Activated naive CD4-positive, alpha-beta T cell treated with anti-CD3 and anti-CD28 coated beads for 36 hours (primary cell): ENCODE measurements at places on chromosomes 11 and 22.

- DNase-seq = no peak
Measured at GRCh38 chr11:107157809-107158187, 139.5 kb upstream of the GUCY1A2 start.

GRCh38 chr11:66470015-66470414 is 3.3 kb downstream of the PELI3 start:
- DNase-seq = no peak

GRCh38 chr11:85628771-85629341 is 463 bp downstream of the TMEM126B start:
- peak; percentile 50 for DNase-seq

- no peak for DNase-seq
Measured at GRCh38 chr11:122156940-122157382, 40.9 kb upstream of the BLID start.

DNA sequence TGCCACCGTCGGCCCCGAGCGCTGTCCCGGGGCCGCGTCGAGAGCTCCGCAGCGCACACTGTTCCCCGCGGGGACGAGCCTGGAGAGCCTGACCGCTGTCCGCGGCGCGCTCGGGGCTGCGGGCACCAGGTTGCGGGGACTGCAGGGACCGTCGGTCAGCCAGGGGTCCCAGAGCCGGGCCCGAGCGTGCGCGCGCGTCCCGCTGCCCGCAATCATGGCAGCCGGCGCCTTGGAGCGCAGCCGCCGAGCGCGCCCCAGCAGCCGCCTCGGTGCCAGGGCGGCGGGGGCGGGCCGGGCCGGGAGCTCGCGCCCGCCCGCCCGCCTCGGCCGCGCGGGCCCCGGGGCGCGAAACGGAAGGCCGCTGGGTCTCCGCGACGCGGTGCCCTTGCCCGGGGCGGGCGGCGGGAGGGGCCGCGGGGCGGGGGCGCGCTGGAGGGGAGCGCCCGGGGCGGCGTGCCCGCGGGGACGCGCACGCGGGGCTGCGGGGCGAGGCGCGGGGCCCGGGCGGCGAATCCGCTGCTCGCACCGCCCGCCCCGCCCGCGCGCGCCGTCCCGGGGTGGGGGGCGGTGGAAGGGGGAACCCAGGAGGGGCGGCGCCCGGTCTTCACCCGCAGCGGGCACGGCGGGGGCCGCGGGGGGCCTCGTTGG is 79.4 kb upstream of the PPARA start:
- DNase-seq = peak; percentile 51

DNA sequence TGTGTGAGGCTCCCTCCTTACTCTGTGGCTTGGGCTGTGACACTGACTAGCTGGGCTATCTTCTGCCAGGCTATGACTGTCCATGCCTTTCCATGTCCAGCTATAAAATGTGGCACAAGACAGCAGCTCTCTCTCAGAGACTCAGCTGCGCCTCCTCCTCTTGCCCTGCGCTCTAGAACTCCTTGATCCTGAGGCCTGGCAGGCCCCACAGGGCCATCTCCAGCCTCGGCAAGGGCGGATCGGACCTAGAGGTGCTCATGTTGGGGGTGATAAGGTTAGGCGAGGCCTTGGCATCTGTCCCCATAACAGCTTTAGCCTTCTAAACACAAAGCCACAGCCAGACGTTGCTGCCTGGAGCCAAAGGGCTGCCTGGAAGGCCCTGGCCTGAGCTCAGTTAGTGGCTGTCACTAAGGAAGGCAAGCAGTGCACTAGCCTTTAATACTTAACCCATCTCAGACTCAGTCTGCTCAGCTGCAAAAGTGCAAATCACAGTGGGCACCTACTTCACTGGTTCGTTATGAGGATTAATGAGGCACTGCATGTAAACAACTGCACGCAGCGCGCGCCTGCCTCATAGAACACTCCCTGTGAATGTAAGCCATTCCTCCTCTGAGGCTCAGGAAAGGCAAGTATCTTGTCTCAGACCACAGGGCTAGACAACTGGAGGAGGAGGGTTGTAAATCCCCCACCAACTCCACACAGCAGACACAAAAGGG is 1.2 kb downstream of the GUCD1 start:
- DNase-seq = no peak

- DNase-seq = no peak
Measured at GRCh38 chr22:47160141-47160541, 397.7 kb downstream of the TBC1D22A start.

DNA sequence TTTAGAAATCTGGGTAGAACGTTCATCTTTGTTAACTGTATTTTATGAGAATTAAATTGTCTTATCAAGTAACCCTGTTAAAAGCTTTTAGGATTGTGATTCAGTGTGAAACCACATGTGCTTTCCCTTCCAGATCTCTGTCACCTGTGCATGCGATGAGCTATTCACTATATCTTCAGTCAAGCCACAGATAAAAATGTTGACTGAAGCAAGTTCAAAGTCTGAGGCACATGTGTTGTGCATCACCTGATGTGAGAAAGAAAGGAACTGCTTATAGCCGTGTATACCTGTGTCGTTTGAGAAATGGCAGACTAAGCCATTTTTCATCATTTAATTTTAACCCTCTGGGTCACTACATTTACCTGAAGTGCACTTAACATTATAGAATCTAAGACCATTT is 1088.9 kb upstream of the TENM4 start:
- DNase-seq = no peak

DNA sequence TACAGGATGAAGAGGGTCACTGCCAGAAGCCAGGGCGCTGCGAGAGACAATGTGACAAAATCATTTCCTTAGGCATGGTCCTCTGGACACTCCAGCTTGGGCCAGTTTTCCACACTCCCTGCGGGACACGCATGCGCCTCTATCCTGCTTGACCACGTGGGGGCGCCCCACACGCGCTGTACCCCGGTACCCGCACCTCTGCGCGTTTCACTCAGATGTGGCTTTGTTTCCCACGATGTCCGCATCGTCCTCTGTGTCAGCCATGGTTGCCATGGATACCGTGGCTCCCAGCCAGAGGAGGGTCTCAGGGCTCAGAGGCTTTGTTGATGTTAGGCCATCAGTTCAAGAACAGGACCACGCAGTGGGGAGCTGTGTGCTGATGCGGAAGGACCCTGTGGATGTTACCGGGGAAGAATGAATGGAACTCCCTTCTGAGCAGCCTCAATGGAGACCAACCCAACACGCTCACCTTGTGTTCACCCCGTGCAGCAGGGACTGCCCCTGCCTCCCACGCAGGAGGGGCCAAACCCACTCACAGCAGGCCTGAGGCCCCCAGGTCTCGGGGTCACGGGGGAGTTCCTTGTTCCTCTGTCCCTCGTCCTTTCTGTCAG is 101.1 kb upstream of the SLC22A12 start:
- DNase-seq = peak; percentile 64

- DNase-seq = no peak
Measured at GRCh38 chr11:33988586-33989370, 62.8 kb upstream of the CAPRIN1 start.

DNA sequence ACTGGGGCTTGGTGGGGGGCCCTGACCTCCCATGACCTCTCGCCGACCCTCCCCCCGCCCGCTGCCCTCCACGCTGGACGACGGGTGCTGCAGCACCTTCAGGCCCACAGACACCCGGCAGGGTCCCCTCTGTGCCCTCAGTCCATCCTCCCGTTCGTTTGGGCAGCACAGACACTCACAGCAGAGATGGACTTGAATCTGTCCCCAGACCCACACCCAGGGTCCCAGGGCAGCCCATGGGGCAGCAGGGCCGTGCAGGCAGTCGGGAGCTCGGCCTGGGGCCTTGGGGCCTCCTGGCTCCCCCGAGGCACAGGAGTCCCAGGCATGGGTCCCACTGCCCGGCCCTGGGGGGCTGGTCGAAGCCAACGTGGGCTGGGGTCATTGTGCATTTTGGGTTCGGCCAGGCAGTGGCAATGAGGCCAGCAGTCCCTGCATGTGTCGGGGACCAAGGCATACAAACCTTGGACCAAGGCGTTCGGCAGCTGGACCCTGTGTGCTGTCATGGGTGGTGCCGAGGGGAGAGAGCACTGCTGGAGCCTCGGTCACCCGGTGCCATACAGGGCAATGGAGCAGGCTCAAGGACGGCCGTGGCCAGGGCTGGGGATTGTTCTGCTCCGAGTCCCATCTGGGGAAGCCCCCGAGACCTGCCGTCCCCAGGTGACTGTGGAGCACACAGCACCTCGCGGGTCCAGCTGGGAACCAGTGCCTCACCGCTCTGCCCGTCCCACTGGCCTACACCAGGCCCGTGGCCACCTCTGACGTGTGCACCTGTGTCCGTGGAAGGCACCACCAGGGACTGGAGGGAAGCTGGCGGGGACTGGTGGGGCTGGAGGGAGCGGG is 19.3 kb upstream of the BRSK2 start:
- no peak for DNase-seq

DNA sequence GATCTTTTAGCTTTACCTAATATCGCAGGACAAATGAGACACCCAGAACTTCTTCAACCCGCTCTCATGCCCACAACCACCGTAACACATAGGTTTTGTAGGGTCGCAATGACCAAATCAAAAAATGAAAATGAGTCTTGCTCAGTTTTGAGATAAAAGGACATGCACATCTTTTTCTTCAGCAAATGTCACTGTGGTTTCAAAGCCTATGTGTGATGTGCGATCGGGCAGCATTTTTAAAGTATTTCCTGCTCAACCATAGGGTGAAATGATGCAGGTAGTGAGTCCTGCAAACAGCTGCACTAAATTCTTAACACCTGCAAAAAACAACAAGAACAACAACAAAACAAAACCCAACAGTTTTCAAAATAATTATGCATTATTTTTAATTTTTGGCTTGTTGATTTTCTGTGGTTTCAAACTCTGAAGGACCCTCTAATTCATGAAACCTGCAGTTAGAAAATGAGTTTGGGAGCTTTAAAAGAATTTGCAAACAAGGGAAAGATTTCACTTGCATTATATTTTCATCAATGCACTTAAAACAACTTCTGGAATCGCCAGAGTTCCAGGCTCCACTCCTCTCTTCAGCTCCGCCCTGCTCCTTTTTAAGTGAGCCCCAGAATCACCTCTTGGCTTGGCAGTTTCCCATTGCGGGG is 79.4 kb downstream of the PRR5L start:
- no peak for DNase-seq

- DNase-seq = no peak
Measured at GRCh38 chr11:13966486-13966885, 4.0 kb downstream of the SPON1 start.

DNA sequence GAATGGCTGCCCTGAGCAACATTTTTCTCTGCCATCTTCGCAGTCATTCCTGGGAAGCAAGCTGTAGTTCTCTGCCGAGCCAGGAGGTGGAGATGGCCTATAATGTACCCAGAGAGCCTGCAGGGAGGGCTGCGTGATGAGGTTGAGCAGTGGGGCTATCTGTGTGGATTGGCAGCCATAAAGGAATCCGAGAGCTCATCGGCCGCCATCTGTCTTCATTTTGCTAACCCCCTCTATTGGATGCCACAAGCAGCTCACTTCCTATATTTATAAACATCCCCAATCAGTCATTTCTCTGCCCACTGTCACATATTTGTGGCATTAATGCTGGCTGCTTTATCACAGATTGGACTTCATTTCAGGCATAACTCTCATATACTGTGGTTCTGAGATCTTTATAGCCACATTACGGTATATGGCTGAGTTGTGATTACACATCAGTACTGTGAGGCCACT is 209.5 kb downstream of the NTM start:
- DNase-seq = peak; percentile 5

- DNase-seq = no peak
Measured at GRCh38 chr22:35620624-35621251, 3.6 kb upstream of the MB start.

GRCh38 chr11:72452495-72452894 is 18.2 kb upstream of the CLPB start:
- DNase-seq = no peak

DNA sequence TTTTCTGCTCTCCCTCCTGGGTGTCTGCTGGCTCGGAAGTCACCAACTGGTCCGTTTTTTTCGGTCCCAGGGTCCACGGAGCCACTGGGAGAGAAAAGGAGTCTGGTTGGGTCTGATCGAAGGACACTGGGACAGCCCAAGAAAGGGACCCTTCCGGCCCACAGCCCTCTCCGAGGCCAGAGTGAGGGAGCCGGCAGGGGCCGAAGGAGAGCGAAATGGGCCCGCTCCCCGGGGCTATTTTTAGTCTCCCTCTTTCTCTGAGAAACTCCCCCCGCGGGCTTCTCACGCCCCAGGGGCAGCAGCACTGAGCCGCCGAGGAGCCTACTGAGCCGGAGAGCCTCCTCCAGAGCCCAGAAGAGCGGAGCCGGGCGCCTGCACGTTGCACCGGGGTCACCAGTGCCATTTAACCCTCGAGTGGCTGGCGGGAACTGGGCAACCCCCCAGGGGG is 1.9 kb downstream of the ESAM start:
- no peak for DNase-seq

DNA sequence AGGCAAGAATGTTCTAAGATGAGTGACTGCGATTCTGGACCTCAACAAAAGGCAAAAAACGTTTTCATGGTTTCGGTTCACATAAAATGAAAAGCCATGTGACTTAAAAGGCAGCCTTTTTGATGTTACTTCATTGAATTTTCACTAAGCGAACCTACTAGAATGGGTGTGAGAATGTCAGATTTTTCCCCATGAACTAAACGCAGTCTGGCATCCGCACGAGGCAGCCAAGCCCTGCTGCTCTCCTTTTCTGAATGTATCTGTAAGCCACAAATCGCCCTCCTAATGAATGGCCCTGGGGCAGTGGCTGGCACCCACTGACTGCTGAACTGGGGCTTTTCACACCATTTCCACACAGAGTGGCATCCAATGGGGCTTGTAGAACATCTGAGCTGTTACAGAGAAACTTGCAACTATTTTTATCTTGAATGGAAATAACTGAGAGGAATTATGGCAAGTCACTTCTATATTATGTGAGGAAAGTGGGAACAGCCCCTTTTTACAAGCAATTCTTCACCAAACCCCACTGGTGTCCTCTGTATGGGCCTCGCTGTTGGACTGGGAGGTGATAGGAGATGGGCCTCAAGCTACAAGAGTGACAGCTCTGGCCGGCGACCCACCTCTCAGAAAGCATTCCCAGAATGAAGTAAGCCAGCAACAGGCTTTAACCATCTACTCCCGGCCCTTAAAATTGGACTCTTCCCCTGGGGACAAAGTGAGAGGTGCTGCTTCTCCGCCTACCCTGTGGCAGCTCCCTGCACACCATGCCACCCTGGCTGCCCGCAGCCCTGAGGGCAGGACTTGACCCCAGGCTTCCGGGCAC is 29.4 kb downstream of the PPP2R1B start:
- no peak for DNase-seq

GRCh38 chr22:44162960-44163359 is 17.8 kb upstream of the PARVG start:
- no peak for DNase-seq

DNA sequence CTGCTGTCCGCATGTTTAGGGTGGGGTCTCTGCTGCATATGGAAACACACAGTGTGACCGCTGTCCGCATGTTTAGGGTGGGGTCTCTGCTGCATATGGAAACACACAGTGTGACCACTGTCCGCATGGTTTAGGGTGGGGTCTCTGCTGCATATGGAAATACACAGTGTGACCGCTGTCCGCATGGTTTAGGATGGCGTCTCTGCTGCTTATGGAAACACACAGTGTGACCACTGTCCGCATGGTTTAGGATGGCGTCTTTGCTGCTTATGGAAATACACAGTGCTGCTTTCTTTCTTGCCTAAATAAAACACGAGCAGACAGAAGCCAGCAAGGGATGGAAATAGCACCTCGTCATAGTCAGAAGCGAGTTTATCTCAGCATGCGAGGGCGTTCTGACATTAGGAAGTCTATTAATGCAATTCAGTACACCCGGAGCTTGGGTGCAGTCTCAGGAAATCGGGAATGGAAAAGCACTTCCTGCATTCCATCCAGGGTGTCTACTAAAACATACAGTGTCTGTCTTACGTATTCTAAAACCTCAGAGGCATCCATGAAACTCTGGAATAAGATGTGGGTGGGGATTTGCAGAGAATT is 32.6 kb upstream of the TOLLIP start:
- no peak for DNase-seq

- DNase-seq = no peak
Measured at GRCh38 chr11:80838153-80838552, 1397.3 kb upstream of the TENM4 start.
